ENCODE measurements at places on chromosomes 4 and X.

DNA sequence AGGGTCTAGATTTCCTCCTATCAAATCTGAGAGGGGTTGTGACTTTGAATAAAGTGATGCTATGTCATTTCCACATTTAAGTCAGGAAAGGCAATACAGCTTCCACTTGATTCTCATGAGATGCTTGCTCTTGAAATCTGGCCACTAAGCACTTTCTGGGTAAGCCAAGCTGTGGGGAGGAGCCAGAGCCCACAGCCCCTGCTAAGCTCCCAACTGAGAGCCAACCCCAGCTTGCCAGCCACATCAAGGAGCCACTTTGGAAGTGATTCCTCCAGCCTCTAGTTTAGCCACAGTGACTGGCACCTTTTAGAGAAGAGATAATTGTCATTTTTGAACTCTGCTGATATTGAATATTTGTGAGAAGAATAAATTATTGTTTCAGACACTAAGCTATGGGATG is 1441.5 kb upstream of the IGFBP7 start:
- peak; percentile 8 for DNase-seq

DNA sequence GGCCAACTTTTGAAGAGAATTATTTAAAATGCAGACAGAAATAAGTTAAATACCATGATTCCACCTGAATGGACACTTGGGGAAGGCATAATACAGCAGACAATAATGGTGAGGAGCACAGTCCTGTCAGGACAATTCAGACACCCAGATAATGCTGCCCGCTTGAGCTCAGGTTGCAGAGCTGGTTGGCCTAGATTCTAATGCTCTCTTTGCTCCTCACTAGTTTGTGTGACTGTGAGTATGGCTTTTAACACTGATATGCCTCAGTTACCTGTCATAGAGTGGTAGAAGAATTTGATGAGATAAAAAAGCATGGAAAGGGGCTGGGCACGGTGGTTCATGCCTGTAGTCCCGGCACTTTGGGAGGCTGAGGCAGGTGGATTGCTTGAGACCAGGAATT is 62.1 kb downstream of the SH3KBP1 start:
- DNase-seq, result no peak

- DNase-seq, result no peak
These were observed 2.0 kb downstream of the BCOR start for GRCh38 chrX:40095583-40096394.

DNA sequence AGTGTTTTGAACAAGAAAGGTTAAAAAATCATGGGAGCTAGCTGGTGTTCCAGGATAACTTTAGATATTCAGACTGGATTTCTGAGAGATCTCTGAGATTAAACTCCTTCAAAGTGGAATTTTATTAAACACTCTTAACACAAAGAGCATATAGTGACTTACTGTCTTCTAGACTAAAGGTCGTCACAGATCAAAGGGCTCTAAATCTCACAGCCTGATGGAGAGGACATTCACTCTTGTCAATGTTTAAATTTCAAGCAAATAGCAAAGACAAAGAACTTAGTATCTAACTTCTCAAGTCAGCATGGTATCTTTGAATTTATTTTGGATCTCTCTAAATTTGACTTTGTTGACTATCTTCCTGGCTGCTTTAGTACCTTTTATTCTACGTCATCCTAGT is 53.7 kb upstream of the NUDT6 start:
- DNase-seq, result no peak

DNA sequence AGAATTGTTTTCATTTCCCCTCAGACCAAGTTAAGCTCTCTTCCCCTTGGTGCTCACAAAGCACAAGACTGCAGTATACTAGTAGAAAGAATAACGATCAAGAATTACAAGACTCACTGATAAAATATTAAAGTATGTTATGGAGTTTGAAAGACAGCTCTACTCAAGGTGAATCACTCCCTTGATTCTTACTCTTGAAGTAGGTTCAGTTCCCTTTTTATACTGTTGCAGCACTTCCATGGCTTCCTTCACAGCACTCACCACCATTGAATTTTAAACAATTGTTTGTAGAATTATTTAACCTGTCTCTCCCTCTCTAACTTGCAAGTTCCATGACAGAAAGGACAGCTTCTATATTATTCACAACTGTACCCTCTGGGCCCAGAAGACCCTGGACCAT is 42.2 kb downstream of the CASK start:
- no peak for DNase-seq

DNA sequence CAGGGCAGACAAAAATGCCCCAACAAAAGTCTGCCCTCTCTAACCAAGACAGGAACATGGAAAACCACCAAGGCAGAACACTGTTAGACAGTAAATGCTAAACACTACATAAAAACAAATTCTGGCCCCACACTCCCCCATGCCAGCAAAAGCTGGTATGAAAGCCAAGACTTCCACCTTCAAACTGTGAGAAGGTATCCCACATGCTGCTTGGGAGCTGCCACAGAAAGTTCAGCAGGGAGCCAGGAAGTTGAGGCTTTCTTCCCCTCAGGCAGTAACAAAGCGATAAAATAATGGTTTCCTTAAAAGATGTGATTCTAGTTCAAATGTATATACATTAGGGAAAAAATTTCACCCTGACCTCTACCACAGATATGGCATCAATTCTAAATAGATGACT is 770.4 kb upstream of the NDST4 start:
- no peak for DNase-seq

DNA sequence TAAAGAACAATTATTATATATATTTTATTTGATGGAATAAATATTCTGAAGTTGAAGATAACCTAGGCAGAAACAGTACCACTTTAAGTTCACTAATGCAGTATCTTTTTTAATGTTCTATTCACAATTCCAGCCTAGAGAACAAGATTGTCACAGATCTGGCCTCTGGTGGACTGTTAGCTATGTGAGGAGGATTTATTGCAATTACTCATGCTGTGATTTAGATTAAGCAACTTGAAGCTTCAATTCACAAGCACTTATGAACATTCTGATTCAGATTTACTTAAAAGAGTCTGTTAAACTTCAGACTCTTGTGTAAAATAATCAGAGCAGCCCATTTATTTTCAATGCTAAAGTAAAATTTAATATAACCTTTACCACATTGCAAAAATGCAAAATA is 1489.8 kb downstream of the STIM2 start:
- DNase-seq, result no peak

DNA sequence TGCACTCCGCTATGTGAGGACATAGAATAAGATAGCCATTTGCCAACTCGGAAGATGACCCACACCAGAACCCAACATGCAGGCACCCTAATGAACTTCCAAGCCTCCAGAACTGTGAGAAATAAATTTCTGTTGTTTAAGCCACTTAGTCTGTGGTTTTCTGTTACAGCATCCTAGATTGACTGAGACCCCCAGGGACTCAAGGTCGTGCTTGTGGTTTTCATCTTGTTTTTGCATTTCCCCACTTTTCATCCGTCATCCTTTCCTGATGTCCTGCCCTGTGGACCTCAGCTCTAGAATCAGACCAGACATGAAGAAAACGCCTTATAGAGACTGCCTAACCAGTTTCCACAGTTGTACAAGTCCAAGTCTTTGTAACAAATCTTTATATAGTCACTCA is 54.4 kb downstream of the MCUB start:
- no peak for DNase-seq

DNA sequence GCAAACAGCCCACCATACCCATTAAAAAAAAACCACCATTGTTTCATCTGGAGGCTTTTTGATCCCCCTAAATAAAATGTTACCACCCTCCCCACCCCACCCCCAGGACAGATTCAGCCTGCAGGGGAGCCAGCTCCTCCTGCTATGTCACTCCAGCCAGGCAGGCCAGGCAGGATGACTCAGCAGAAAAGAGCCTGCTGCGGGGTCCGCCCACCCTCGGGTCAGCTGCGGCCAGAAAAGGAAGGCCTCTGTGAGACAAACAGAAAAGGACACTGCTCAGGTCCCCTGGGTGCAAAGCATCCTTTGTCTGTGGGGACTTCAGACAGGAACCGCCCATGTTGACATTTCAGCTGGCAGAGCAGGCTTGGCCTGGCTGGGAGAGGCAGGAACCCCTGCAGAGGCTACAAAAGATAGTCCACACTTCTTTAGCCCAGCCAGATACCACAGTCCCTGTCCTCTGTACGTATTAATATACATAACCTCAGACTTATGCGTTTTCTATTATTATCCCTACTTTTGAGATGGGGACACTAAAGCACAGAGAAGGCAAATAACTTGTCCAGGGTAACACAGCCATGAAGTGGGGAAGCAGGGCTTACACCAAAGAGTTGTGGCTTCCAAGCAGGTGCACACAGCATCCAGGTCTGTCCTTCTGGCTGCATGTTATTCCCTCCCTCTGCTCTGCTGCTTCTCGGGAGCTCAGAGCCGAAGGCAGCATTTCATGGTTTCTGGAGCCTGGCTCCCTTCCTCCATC is 147.7 kb downstream of the CPEB2 start:
- DNase-seq, result peak; percentile 90

DNA sequence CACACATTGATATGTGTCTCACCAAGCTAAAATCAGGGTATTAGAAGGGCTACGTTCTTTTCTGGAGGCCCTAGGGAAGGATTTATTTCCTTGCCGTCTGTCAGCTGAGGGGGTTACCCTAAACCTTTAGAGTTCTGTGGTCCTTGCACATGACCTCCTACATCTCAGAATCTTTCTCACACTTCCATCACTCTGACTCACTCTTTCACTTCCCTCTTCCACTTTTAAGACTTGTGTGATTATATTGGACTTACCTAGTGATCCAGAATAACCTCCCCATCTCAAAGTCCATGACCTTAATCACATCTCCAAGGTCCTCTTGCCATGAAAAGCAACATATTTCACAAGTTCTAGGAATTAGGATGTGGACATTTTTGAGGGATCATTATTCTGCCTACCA is 53.6 kb upstream of the FUNDC1 start:
- DNase-seq, result no peak

GRCh38 chr4:83894831-83895230 is 358.9 kb downstream of the GPAT3 start:
- DNase-seq, result no peak

DNA sequence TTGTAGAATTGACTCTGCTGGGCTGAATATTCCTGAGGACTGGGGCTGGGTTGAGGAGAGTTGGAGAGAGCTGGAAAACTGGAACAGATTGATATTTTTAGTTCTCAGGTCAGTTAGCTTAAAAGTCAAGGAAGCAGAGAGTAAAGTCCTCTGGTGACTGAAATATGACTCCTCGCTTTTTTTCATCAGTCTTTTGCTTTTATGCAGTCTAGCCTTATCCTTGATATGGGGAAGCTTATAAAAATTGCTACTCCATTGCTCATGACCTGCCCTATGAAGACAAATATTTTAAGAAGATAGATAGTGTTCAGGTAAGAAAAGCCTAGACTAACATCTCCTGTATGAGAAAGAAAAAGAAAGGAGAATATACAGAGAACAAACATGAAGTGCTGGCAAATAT is 152.7 kb downstream of the C4orf33 start:
- DNase-seq, result no peak

DNA sequence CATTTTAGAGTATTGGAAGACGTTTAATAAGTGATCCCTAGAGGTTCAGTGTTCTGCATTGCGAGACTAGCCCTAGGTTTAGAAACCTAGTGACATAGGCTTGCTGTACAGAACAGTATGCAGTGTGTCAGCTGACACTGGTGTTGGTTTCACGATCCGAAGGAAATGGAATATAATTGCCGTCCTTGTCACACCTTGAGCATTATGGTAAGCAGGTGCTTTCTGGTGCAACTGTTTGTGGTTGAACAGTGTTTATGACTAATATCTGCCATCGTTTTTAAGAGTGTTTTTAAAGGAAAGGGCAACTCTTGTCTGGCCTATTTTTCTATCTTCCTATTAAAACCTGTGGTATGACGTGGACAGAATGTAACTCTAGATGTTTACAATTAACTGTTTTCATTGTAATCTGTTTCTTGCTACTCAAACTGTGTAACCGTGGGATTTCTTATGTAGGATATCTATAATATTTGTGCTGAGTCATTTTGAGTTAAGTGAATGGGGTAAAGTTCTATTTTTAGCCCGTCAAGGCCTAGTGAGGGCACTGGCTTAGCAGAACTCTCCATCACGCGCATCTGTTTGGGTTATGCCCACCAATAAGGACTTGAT is 53.8 kb upstream of the TBC1D14 start:
- no peak for DNase-seq

DNA sequence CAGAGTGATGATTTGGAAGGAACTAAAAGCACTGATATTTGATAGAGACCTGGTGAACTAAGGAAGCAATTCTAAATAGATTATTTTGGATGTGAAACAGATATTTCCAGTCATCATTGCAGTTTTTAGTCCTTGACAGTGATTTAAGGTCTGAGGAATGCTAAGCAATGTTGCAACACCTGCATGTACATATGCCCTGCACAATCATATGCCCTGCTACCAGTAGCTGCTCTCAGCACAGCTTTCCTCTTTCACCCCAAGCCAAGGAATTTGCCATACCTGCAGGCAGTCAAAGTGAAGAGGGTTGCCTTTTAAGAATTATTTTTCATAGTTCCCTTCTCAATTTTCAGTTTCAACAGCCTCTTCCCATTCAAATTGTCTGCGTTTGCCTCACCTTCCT is 8.7 kb upstream of the FAM47A start:
- DNase-seq, result no peak

DNA sequence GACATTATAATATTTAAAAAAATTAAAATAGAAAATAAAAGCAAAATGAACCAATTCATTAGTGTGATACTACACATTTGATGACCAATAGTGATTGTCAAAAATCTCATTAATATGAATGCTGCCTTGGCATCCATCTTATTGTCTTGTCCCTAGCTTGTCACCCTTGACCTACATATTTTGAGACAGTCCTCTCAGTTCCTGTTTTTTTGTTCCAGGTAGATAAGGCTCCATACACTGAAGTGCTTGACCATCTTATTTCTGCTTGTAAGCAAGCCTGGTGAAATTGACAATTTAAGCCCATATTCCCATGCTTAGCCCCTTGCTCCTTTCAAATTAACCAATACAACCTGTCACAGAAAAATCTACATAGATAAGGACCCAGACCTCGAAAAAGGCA is 534.0 kb upstream of the FMR1 start:
- DNase-seq, result no peak

DNA sequence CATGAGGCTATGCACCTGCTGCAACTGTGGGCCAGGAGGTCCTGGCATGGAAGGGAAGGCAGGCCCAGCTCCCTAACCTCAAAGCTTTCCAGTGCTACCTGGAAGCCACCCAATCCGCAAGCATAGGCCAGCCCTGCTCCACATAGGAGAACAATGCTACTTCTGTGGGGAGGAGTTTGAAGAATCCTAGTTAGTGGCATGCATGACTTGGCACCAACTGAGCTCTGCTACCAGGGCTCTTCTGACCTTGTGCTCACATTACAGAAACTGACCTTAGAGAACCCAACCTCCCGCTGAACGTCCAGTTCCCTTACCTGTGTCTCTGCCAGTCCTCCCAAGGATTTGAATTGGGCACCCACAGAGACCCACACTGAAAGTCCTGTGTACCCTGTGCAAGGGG is 58.8 kb downstream of the USP46 start:
- no peak for DNase-seq

DNA sequence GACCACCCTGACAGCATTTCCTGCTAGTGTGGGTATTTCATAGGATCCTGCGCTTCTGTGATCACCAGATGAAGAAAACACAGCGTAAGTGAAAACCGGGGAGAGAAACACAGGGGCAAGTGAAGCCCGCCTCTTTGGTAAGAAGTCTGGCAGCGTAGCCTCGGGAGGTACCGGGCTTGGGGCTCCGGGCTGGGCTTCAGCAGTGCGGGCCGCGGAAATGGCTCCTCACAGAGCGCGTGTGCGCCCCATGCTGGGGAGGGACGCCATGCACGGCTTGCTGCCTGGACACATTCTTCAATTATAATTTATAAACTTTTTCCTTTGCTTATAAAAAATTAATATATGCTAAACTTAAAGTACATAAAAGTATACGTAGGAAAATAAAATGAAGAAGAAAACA is 151.5 kb downstream of the AFAP1 start:
- DNase-seq, result no peak

- DNase-seq, result no peak
These were observed 68.4 kb upstream of the ALB start for GRCh38 chr4:73335679-73336078.
